ENCODE measurements at places on chromosomes 3 and 15.

- DNase-seq: no peak
These were observed 107.4 kb downstream of the ADAMTS17 start for GRCh38 chr15:100234158-100235029.

DNA sequence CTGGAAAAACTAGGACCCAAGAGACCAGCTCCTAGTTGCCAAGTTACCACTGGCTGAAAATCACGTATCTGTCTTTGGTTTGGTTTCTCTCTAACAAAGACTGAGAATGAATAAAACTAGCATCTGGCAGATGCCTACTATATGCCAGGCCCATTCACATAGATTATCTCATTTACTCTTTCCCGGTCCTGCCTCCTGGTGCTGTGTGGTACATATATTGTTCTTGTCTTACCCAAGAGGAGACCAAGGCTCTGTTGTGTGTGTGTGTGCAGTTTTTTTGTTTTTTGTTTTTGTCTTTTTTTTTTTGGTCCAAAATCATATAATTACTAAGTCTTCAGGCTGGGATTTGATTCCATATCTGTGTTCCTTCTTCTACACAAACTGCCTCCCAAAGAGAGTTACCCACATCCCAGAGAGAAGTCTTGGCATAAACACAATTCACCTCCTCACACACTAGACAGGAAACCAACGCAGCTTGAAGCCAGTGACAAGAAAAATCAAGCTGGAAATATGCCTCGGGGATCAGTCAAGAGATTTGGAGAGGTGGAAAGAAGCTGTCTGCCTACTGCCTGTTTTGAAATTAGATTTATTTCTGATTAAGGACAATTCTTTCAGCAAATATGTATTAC is 891 bp downstream of the AHSG start:
- no peak for DNase-seq

- no peak for DNase-seq
These were observed 337.9 kb upstream of the IL12A start for GRCh38 chr3:159650726-159651125.

DNA sequence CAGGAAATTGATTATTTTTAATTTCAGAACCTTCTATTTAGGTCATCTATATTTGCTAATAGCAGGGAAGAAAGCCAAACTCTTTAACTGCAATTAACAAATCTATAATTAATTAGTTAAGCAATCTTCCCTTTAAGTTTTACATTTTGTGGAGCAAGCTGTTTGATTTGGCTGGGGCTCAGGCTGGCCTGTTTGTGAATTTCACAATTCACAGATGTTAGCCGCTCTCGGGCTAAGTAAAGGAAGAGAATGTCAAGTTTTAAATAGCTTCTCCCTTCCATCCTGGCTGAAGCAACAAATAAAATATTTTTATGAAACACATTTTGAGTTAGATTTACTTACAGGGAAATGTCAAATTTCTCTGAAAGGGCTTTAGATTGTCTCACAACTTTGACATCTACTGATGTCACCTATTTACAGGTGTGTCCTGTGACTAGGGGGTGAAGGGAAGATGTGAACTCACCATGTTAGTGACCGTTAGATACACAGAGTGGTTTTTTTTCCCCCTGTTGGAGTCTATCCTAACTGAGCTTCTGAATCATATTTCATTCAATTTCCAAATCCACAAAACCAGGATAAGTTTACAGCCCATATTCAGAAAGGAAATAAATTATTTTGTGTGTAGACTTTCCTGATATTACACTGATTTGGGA is 1.3 kb upstream of the TP63 start:
- DNase-seq: no peak

DNA sequence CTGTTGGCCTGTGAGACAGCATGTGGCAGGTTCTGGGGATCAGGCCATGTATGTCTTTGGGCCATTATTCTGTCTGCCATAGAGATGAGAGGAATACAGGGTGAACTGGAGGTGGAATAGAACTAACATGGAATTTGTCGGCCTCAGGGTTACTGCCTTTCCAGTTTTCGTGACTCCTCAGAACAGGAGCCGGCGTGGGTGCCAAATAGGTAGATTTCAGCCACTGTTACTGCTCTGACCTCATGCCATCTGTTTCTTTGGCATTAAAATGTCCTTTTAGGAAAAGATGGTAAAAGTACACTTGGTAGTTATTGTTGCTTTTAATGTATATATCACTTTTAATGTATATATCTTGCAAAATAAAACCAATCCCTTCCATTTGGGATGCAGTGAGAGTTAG is 65.6 kb downstream of the SLTM start:
- no peak for DNase-seq

DNA sequence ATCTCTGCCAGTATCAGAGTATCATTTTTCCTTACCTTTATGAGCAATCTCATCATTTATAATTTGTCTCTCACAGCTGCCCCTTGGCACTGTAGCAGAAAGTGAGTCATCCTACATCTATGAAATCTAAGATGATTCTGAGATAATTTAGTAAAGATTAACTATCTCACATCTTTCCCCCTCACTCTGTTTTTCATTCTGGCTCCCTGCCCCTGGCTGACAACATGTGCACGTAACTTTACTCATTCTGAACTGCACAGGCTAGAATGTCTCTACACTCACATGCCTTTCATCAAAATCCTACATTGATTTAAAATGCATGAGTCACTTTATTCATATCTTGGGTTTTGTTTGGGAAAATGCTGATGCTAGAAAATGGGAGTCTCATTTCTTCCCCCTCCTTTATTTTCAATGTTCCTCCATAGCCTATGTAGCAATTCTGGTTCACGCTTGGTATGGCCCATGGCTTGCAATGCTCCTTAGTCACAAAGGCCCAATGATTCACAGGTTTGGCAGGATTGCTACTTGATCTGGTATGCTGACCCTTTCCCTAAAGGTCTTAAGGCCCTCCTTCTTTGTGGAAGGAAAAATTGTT is 838.5 kb downstream of the TUSC7 start:
- no peak for DNase-seq

DNA sequence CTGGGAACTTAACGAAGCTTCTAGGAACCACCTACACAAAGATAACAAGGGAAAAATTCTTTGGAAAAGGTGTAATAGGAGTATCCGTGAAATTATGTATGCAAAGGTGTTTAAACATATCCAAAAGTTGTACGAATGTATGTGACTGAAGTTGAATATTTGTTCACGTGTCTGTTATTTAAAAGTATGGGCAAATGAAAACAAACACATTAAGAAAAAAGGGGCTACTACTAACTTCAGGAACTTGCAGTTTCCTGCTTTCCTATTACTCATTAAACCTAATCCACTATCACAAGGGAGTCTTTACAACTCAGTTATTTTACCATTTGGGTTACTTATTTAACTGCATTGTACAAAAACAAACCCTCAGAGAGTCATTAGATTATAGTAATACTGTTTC is 33.9 kb upstream of the GRAMD1C start:
- no peak for DNase-seq

DNA sequence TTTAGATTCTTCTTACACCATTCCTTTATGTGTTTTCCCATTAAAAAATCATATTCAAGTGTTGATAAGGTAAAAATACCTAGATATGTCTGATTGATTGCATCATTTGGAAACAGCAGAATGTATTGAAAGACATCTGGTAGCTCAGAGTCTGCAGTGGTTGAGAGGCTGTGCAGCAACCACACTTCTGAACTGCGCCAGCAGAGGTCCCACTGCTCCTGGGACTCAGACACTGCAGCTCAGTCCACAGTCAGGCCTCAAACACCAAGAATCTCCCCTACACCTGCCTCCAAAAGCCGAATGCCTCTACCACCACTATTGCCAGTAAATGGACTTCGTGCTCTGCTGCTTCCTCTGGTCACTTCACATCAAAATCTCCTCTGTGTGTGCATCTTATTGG is 176.9 kb upstream of the LMCD1 start:
- DNase-seq: peak; percentile 9

DNA sequence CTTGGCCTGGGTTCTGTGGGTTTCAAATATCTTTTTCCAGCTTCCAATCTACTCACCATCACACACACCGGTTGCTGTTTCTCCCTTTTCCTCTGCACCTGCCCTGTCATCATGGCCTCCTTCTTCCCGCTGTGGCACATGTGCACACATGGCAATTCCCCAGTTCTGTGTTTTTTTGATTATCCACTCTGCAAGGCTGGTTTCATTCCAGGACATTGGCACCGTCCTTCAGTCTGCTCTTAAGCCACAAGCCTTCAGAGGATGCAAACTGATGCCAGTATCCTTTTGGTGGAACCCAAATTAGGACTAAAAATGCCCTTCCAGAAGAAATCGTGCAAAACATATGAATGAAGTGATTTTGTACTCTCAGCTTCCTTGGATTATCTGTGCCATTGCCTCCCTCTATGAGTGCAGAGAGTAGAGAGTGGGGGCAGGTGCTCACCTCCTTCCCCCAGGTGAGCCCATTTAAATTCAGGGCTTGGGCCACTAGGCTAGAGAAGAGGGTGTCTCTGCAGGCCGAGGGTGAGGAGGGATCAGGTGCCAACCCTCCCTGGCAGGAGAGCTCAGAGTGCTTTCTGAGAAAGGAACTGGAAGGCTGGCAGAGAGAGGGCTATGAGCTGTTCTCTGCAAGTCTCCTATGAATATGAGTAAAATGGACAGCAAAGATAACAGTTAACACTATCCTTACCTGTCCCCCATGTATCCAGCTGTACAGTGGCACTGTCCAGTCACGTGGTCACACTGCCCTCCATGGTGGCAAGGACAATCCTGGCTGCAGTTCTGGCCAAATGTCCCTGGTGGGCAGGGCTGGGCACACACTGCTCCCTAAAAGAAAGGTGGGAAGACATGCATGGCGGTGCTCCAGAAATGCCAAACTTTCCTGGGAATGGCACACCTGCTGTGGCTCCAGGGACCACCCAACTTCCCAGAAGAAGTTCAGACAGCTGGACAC is 100.8 kb downstream of the RAB11A start:
- DNase-seq: no peak

DNA sequence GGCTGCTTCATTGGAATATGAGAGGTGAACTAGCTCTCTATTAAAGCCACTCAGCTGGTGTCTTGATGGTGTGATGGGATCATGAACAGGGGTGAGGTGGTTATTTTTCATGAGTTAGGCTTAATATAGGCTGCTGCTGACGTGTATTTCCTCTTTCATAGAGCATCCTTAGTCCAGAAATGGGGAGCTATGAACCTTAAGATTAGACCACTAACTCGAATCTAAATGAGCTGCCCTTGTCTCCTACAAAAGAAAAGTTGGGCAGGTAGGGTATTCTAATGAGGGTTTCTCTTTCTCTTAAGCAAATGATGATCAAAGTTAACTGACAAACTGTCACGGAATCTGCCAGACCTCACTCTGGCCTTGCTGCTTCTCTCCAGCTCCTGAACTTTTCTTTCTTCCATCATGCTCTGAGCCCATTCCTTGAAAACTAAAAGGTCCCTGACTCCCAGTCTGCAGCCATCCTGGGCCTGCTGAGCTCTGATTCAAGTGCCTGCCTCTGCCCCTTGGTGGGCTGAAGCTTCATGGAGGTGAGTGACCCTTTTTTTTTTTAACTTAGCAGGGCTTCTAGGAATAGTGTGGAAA is at the start of gene TRIM69:
Gene TRIM69, plus strand, starts transcription at position 348 of the 585 bp plus-strand sequence. Its CDS starts 177 bp downstream, at position 525.
- DNase-seq: no peak

GRCh38 chr3:30581067-30581585 is 25.3 kb upstream of the TGFBR2 start:
- no peak for DNase-seq

DNA sequence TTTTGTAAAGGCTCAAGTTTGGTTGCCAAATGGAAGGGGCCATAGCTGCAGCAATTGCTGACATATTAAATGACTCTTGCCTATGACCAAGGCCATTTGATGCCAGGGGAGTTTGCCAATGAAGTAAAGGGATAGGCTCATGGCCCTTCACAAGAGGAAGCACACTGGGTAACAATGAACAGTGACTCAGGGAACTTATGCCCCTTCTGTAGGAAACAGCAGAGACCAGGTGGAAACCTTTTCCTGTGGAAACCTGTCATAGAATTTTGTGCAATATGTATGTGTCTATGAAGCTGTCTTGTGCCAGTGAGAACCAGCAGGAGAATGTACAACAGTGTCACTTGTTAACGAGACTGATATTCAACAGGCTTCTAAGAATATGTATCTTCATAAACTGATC is 25.4 kb upstream of the AVEN start:
- DNase-seq: no peak

- no peak for DNase-seq
These were observed 124.8 kb downstream of the BDH1 start for GRCh38 chr3:197430934-197431333.

DNA sequence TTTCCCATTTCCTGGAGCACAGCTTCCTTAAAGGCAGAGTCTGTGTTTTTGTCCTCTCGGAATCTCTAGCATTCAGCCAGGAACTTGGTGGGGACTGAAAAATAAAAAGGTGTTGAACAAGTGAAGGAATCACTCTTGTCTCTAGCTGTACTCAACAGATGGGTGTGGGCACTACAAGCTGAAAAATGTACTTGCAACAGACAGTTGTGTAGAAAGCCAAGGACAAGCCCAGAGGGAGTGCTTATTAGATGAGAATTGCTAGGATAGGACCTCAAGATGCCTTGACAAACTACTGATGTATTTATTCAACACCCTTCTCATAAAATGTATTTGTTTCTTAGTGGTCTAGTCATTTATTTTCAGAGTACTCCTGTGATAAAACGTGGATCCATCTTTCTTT is 95.1 kb downstream of the CHCHD6 start:
- DNase-seq: no peak

DNA sequence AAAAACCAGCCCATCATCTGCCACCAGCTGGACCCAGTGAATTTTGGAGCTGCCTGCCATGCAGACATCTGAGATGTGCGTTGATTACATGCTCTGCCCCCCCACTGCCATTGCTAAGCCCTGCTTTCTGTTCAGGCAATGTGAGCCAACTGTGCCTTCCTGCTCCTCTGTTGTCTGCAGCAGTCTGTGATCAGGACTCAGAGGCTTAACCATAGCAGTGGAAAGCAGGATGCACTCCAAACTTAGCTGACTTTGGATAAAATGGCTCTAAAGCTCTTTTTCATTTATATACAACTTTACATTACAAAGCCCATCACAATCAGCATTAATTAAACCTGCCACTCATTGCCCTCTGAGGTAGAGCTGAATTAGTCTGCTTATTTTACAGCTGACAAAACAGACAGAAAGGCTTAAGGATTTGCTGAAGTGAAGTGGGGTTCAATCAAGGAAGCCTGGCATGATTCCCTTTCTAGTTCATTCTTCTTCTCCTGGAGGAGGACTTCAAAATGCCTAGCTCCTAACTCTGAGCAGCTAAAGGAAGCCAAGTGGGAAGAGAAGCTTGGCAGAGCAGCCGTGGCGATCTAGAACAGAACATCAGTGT is 15.7 kb upstream of the RPS27L start:
- DNase-seq: no peak

- no peak for DNase-seq
These were observed 16.8 kb downstream of the CIDEC start for GRCh38 chr3:9863058-9863772.

- no peak for DNase-seq
These were observed at the start of gene STRA6 for GRCh38 chr15:74202452-74203401. Gene STRA6 (minus strand): TSS chr15:74202787. CDS start chr15:74202267, 520 bp downstream.

DNA sequence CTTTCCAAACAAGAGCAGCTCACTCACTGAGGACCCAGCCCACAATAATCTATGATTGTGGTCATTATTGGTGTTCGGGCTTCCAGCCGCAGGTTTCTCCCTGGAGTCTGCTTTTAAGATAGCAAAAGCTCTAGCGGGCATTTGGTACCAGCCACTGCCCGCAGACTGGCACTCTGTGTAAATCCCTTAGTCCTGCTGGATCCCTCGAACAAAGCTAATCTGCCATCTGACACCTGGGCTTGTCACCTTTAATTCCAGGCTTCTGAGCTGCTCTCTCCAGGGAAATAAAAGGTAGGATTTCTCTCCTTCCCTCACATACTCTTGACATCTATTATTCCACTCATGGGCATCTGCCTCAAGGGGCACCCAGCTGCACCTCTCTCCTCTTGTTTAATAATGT is 158.7 kb downstream of the PDCD6IP start:
- DNase-seq: no peak

Data from stimulated activated CD4-positive, alpha-beta T cell treated with anti-CD3 and anti-CD28 coated beads, Interleukin-1b, Interleukin-23, amount 100 ng/mL, for 4 hours (primary cell).